Stimulated activated CD4-positive, alpha-beta T cell treated with anti-CD3 and anti-CD28 coated beads, Interleukin-1b, Interleukin-23, amount 100 ng/mL, for 1 hour (primary cell): ENCODE measurements at places on chromosomes 12 and 14.

GRCh38 chr14:35277179-35277578, 15.0 kb upstream of the PSMA6 start:
- no peak for DNase-seq

DNA sequence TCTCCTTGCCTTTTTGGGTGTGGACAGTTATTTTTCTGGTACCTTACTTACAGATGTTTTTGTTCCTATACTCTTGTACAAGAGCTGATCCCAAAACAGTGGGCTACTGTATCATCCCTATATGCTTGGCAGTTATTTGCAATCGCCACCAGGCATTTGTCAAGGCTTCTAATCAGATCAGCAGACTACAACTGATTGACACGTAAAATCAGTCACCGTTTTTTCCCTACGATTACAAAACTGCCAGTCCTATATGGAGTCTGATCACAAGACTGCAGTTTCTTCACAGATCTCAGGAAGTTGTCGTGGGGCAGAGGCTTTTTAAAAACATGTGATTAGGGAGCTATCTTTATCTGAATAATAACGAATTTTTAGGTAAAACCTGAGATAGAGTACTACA, 1.3 kb downstream of the LYSET start:
- no peak for DNase-seq

GRCh38 chr14:54567639-54568561, 972 bp downstream of the SAMD4A start:
- no peak for DNase-seq

DNA sequence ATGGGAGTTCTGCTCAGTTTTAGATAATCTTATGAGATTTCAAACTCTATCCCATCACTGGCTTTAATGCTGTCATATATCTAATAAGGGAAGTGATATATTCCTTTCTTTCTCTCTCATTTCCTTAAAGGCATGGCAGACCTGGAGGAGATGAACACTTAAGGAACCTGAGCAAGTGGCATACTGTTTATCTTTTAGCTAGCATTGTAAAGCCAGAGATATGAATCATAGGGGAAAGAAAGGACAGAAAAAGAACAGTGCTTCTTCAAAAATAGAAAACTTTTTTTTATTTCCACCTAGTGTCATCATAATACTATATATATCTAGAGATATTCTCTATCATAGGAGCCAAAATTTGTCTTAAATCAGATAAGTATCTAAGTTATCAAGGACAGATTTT, 68.3 kb upstream of the PSMA6 start:
- DNase-seq, result no peak

- DNase-seq, result no peak
These were observed 10.9 kb upstream of the DLK1 start for GRCh38 chr14:100715803-100716202.

- DNase-seq, result no peak
These were observed 35.9 kb downstream of the WNK1 start for GRCh38 chr12:788288-788687.

- DNase-seq, result no peak
These were observed 1104.7 kb downstream of the SLC6A15 start for GRCh38 chr12:83807871-83808270.

- DNase-seq, result no peak
These were observed 375.7 kb downstream of the NELL2 start for GRCh38 chr12:44500423-44500822.

- DNase-seq, result no peak
These were observed 22.4 kb upstream of the EIF2B2 start for GRCh38 chr14:74980398-74980730.

DNA sequence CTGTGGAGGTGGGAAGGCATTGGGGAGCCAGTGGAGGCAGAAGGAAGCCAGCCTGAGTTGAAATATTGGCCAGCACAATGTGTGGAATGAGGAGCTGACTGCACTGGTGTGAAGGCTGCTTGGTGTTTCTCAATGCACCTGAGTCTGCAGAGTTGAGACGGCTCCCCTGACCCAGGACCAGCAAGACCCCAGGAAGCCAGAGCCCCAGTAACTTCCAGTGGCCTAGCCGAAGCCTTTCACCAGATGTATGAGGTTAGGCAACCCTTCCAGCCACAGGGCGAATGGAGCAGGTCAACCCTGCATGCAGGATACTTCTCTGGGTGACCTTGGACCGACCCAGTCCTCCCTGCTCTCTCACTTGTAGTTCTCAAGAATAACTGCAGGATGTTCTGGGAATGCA, 12.9 kb upstream of the KRT73 start:
- no peak for DNase-seq

DNA sequence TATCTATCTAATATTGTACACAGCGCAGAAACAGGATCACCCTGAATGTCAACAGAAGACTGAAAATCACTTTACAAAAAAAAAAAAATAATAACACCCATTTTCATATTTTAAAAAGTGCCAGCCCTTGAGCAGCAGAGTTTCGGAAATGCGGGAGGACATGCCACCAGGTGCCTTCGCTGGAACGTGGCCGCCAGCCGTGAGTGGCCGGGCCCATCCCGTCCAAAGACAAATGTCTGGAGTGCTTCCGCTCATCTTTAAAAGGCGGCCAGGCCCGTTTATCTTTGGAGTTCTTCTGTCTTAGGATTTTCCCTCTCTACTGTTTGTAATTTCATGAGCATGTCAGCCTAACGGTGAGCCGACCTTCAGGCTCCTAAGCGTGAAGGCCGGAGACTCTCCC, 43.5 kb downstream of the LRTM2 start:
- DNase-seq, result no peak

DNA sequence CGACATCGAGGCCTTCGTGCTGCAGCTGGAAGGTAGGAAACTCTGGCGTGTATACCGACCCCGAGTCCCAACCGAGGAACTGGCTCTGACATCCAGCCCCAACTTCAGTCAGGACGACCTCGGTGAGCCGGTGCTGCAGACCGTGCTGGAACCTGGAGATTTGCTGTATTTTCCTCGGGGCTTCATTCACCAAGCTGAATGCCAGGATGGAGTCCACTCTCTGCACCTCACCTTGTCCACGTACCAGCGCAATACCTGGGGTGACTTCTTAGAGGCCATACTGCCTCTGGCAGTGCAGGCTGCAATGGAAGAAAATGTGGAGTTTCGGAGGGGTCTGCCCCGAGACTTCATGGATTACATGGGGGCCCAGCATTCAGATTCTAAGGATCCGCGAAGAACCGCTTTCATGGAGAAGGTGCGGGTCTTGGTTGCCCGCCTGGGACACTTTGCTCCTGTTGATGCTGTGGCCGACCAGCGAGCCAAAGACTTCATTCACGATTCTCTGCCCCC, 1.4 kb downstream of the RIOX1 start:
- no peak for DNase-seq

DNA sequence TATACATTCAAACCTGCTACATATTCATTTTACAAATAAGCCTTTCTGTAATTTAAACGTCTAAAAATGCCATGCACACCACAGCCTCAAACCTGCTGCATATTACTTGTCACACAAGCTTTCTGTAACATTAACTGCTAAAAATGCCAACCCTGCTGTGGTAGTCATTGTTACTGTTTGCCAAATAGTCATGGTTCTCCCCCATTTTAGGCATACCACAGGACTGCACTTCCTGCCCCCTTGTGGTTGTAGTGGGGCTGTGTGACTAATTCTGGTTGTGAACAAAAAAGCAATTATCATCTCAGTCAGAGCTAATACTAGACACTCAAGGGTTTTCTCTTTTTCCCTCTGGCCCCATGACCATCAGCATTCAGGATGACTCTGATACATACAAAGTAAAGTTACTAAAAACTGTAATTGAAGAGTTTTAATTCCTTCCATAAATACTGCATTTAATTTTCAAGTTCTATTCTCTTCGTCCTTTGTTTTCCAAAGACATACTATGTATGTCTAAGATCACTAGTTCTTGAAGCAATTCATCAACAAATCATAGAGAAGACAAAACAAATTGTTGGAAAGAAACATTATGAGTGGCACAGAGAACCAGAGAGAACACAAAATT, 5.7 kb upstream of the SLC35F4 start:
- no peak for DNase-seq
